ENCODE measurements at places on chromosomes 2 and 18. TPM values are rescaled to one million over a fixed set of nuclear protein-coding genes. Genes with fewer than 3 reads are reported as not detected.

- no peak for DNase-seq
- H3K4me3 ChIP-seq = no peak overlapping the region
- H3K36me3 ChIP-seq = no peaks in the 10 kb centered on the region
- H3K27ac ChIP-seq = no peak overlapping the region
- no peaks in the 10 kb centered on the region for H3K27me3 ChIP-seq
These were observed 33.5 kb downstream of the RAB10 start for GRCh38 chr2:26067186-26067974.

GRCh38 chr18:7637269-7637668, 70.2 kb downstream of the PTPRM start:
- H3K27me3 ChIP-seq = no peaks in the 10 kb centered on the region
- DNase-seq = no peak
- peaks cover 9% of the 10 kb centered on the region for H3K4me1 ChIP-seq
- no peak overlapping the region for H3K27ac ChIP-seq

TMSB10 gene
- total RNA-seq = 1,558 TPM

- no peak overlapping the region for H3K27ac ChIP-seq
- no peaks in the 10 kb centered on the region for H3K36me3 ChIP-seq
- no peak for DNase-seq
- H3K27me3 ChIP-seq = no peaks in the 10 kb centered on the region
These were observed 523.9 kb downstream of the TNS1 start for GRCh38 chr2:217478831-217479455.

VIL1 gene
- total RNA-seq = not detected

GRCh38 chr2:239963646-239964205, 61.4 kb downstream of the NDUFA10 start:
- peaks cover 61% of the 10 kb centered on the region for H3K36me3 ChIP-seq
- peak; percentile 52 for DNase-seq
- no peak overlapping the region for H3K27ac ChIP-seq
- no peak overlapping the region for H3K4me3 ChIP-seq
- H3K27me3 ChIP-seq = no peaks in the 10 kb centered on the region
- no peaks in the 10 kb centered on the region for H3K4me1 ChIP-seq

- peaks cover 11% of the 10 kb centered on the region for H3K4me1 ChIP-seq
- no peaks in the 10 kb centered on the region for H3K36me3 ChIP-seq
- no peak overlapping the region for H3K4me3 ChIP-seq
- H3K27ac ChIP-seq = peak overlapping the region; percentile 42
These were observed 79.2 kb downstream of the LONRF2 start for GRCh38 chr2:100242891-100243619.

- no peak overlapping the region for H3K27ac ChIP-seq
- no peaks in the 10 kb centered on the region for H3K27me3 ChIP-seq
- no peak overlapping the region for H3K4me3 ChIP-seq
- peaks cover 24% of the 10 kb centered on the region for H3K4me1 ChIP-seq
These were observed 26.0 kb downstream of the PLEK start for GRCh38 chr2:68391099-68391498.
